Gastrocnemius medialis (tissue), 4 donors: ENCODE measurements at places on chromosomes 2 and 18.

DNA sequence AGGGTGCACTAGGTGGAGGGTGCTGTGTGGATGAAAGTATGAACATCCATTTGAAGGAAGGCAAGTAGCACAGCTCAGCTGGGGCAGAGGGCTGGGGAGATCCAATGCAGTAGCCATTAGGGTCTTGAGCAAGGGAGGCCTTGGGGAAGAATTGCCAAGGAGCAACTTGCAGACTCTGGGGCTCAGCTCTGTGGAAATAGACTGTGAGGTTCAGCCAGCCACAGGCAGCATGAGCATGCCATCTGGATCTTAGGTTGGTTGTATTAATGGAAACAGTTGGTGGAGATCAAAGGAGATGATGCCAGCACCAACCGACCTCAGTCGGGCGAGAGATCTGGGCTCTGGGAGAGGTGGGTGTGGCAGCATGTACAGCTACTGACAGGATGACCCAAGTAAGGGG is 5.6 kb downstream of the ZAP70 start:
- H3K27me3 ChIP-seq: no peaks in the 10 kb centered on the region
- no peak for DNase-seq
- H3K4me3 ChIP-seq: no peak overlapping the region
- H3K27ac ChIP-seq: no peak overlapping the region
- H3K4me1 ChIP-seq: no peaks in the 10 kb centered on the region
- no peaks in the 10 kb centered on the region for H3K36me3 ChIP-seq

- DNase-seq: no peak
- no peak overlapping the region for H3K4me3 ChIP-seq
- H3K27me3 ChIP-seq: no peaks in the 10 kb centered on the region
- no peaks in the 10 kb centered on the region for H3K36me3 ChIP-seq
- no peak overlapping the region for H3K27ac ChIP-seq
Observed at GRCh38 chr2:233235977-233236376, 15.5 kb upstream of the ATG16L1 start.

DNA sequence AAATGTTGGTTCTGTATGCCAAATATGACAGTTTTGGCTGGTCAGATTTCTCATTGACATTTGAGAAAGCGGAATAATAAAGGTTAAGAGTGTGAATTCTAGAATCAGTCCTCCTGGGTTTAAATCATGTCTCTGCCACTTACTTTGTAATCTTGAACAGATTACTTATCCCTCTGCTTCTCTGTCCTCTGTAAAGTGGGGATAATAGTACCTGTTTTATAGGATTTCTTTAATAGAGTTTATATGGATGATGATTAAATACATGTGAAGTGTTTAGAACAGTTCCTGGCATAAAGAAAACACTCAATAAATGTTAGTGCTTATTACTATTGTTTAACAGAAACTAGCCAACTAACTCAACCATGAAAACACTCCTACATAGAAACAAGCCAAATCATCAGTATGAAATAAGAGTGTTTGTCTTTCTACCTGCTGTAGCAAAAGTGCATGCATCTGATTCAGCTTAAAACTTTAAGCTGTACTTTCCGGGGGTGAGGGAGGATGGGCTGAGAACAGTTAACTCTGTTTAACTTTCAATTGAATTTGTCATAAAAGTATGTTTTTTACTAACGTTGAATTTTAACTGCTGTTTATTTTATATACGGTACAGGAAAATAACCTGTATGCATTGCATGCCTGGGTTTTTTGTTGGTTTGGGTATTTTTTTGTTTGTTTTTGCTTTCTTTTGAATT is 6.8 kb downstream of the HTR2B start:
- H3K27ac ChIP-seq: no peak overlapping the region
- no peak for DNase-seq
- H3K4me3 ChIP-seq: no peak overlapping the region
- H3K4me1 ChIP-seq: peaks cover 18% of the 10 kb centered on the region

DNA sequence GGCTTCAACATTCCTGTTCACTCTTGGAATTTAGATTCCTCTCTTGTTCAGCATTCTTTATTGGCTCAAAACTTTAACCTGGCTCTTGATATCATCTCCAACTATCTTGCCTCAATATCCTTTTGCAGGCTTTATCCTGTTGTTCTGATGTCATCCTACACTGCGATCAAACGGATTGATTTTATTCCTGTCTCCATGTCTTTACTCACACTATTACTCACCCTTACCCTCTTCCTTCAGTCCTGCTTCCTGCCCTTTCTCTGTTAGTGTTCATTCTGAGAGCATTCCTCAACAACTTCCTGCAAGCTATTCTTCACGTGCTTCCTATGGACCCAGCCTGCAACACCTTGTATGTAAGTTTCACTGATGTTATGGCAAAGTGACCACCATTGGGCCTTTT is 264.7 kb downstream of the RNF152 start:
- H3K4me3 ChIP-seq: no peak overlapping the region
- H3K36me3 ChIP-seq: no peaks in the 10 kb centered on the region
- no peaks in the 10 kb centered on the region for H3K27me3 ChIP-seq

DNA sequence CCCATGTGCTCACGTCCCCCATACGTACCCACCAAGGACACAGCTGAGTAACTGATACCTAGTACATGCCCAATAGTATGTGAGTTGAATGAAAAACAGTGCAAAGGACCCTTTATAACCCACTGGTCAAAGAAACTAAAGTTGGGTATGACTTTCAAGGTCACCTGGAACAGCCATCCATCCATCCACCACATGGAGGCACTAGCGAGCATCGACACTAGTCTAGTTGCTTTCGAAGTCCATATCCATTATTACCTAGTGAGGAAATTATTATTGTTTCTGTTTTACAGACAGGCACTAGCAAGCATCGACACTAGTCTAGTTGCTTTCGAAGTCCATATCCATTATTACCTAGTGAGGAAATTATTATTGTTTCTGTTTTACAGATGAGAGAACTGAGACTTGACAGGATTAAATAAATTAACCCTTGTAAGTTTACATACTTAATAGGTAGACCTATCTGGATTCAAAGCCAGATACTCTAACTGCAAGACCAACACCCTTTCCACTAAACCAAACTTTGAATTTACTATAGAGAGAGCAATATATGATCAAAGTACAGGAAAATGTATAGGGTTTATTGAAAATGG is 233.7 kb downstream of the METTL4 start:
- no peak overlapping the region for H3K4me3 ChIP-seq
- H3K4me1 ChIP-seq: no peaks in the 10 kb centered on the region
- DNase-seq: no peak
- no peaks in the 10 kb centered on the region for H3K36me3 ChIP-seq
- no peak overlapping the region for H3K27ac ChIP-seq

GRCh38 chr2:189791338-189792042 is 7.2 kb downstream of the PMS1 start:
- H3K4me1 ChIP-seq: no peaks in the 10 kb centered on the region
- no peak for DNase-seq
- H3K36me3 ChIP-seq: peaks cover 60% of the 10 kb centered on the region
- H3K4me3 ChIP-seq: no peak overlapping the region
- no peak overlapping the region for H3K27ac ChIP-seq

DNA sequence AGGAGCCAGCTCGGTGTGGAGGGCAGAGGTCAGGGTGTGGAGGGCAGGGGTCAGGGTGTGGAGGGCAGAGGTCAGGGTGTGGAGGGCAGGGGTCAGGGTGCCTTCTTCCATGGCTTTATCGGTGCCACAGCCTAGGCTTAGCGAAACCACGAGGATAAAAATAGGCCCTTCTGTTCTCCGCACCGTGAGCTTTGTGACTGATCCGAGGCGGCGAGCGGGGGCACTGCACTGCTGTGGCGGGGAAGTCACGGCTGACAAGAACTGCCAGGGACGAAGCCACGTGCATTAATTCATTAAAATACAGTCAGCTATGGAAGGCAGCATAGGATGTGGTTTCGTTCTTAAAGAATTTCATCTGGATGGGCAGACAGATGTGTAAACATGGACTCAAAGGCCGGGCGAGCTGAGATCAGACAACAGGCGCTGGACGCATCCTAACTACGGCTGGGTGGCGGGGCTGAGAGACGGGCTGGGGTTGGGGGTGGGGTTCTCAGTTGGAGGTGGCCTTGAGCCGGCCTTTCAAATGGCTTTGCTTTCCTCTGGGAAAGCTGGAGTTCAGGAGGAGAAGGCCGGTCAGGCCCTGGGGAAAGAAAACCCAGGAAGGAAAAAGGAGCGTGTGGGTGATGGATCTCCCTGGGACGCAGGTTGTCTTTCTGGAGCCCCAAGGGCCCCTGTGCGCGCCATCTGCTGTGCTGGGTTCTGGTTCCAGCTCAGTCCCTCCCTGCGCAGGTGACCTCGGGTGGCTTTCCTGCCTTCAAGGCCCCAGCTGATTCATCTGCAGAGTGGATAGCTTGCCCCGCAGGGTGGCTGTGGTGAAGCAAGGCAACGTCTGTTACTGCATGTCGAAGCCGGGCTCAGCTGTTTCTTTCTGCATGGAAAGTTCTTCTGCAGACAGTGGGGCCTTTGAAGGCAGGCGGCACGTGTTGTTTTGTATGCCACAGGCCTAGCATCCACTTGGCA is 958 bp upstream of the ALLC start:
- no peaks in the 10 kb centered on the region for H3K4me1 ChIP-seq
- no peak for DNase-seq
- H3K27me3 ChIP-seq: no peaks in the 10 kb centered on the region
